ENCODE measurements at places on chromosomes 12 and 14.

DNA sequence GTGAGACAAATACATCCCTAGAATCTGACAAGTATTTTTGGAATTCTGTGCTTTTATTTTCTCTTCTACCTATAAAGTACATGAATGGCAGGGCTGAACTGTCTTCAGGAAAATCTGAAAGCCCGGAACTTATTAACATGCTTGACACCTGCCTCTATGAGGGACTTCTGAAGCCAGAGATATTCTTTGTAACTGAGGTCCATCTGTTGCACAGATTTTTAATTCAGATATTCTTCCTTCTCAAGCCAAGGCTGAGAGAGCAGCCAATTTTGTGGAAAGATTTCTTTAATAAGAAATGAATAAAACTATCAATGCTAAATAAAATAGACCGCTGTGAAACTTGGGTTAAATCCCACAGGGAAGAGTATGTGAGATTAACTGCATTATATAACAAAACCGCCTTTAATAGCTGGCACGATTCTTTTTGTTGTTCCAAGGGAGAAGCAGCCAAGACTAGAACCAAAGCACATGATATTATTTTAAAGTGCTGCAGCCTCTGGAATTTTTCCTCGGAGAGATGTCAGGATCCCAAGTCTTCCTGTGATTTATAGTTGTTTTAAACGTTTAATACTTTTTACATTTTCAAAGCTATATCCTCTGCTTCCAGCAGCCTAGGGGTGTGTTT is 148.9 kb downstream of the CRADD start:
- no peak for DNase-seq

DNA sequence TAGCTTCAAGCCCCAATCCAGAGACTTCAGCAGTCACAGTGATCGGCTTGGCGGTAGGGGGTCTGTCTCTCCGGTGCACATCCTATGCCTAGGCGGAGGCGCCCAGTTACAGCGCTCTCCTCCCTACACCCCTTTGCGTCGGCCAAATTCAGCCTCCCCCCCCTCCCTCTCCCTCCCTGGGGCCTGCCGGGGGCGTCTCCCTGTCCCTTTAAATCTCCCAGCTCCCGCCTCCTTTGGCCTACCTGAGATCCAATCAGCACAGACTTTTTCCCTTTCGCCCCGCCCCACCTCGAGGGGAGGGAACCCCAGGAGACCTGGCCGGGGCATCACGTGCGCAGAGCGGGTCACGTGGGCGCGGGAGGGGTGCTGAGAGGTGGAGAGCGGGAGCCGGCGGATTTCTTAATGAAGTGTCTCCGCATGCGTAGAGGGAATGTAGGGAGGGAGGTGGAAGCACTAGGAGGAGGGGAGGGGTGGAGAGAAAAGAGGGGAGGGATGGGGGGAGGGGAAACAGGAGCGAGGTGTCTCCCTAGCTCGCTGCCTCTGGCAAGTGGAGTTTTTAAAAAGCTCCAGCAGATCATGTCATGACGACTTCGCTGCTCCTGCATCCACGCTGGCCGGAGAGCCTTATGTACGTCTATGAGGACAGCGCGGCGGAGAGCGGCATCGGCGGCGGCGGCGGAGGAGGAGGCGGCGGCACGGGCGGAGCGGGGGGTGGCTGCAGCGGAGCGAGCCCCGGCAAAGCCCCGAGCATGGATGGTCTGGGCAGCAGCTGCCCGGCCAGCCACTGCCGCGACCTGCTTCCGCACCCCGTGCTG is at the start of gene HOXC13:
HOXC13 (plus strand) TSS at position 506 of the 815 bp plus-strand sequence; CDS start at position 582, 76 bp downstream.
- peak; percentile 59 for DNase-seq

GRCh38 chr12:109098651-109099050 is 1.3 kb downstream of the UNG start:
- no peak for DNase-seq

GRCh38 chr14:57634335-57634734 is 140.7 kb upstream of the CCDC198 start:
- DNase-seq = no peak

GRCh38 chr12:102950950-102951619 is 6.4 kb upstream of the ASCL1 start:
- no peak for DNase-seq

DNA sequence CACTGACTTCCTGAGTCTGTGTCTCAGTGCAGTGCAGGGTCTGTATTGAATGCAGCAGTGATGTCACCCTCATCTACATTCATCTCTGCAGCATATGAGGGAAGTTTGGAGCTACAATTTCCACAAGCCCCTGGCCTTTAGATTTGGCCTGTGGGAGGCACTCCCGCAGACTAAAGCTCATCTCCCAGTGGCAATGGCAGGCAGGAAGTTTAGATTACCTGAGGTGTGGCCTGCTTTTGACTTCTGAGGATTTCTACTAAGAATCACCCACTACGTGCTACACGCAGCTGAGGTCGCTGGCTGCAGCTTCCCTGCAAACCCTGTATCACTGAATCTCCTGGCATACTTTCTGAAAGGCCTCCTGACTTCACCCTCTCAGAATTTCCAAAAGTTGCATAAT is 202.2 kb upstream of the PRKD1 start:
- no peak for DNase-seq

- DNase-seq = no peak
Measured at GRCh38 chr12:57095440-57095839, 6.5 kb downstream of the NAB2 start.

DNA sequence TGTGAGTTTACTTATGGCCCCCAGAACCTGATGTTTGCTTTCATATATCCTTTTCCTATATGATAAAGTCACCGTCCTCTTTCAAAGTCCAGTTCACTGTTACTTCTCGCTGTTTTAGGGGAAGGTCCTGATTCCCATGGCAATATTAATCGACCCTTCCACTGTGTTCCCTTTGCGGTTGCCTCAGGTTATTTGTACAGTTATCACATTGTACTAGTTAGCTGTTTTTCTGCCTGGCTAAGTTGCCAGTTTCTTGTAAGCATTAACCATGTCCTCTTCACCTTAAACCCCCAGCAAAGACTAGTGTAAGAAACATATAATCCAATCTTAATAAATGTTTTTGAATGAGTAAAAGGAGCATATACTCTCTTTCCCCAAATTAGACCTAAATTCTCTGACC is 115.0 kb upstream of the PPFIA2 start:
- DNase-seq = no peak

DNA sequence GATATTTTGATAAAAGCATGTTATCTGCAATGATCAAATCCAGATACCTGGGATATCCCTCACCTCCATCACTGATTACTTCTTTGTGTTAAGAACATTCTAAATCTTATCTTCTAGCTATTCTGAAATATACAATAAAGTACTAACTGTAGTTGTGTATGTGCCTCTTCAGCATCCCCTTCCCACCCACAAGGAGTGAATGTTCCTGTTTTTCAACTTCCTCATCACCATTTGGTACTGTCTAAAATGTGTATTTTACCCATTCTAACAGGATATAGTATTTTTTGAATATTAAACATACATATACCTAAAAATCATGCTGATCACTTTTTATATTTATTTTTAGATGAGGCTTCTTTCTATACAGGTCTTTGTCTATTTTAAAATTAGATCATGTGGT is 1252.6 kb downstream of the TMEM121 start:
- DNase-seq = no peak

- DNase-seq = no peak
Measured at GRCh38 chr12:88763536-88764100, 183.3 kb upstream of the KITLG start.

GRCh38 chr14:89247457-89248122 is 169.4 kb downstream of the FOXN3 start:
- no peak for DNase-seq

DNA sequence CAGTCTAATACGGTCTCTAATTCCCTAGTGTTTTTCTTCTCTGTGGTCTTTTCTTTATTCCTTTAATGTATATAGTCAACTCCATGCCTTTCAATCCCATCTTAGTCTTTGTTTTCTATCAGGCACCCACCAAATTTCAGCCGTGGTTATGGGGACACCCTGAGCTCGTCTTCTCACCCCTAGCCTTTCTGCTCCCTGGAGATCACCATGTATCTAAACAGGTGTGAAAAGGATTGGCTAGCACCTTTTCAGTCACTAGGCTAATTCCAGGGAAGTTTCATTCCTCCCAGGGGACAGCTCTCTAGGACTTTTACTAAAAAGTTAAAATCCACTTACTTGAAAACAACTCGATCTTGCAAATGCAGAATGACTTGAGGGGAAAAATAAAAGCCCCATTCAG is 291.3 kb downstream of the ETNK1 start:
- DNase-seq = no peak

- no peak for DNase-seq
Measured at GRCh38 chr14:81963846-81964245, 430.2 kb upstream of the SEL1L start.

- DNase-seq = peak; percentile 36
Measured at GRCh38 chr12:121709478-121709961, 3.0 kb upstream of the TMEM120B start.
